ENCODE measurements at places on chromosomes 1 and 21. TPM values are rescaled to one million over a fixed set of nuclear protein-coding genes. Genes with fewer than 3 reads are reported as not detected.

DNA sequence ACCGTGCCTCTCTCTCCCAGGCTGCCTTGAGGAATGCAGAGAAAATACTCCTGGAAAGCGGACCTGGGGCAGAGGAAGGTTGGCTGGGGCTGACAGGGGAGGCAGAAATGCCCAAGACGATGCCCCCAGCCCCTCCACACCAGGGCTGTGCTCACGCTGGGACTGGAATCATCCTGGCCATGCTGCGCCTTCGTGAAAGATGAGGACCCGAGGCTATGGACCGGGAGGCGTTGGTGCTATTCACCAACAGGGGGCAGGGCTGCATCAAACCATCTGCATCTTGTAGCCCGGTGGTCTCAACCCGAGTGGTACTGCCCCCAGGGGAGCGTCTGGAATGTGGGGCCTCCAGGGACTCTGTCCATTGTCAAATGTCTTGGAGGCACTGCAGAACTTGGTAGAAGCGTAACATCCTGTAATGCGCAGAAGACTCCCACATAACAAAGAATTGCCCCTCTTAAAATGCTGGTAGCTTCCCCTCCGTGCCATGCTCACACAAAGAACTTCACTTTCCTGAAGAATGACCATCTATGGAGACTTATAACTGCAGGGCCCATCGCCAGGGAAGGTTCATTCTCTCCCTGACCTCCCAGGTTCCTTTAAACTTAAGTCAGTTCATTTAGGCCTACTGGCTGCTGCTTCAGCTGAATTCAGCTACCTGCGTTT lies 251.2 kb downstream of the RRAGC start:
- peak; percentile 56 for DNase-seq

DNA sequence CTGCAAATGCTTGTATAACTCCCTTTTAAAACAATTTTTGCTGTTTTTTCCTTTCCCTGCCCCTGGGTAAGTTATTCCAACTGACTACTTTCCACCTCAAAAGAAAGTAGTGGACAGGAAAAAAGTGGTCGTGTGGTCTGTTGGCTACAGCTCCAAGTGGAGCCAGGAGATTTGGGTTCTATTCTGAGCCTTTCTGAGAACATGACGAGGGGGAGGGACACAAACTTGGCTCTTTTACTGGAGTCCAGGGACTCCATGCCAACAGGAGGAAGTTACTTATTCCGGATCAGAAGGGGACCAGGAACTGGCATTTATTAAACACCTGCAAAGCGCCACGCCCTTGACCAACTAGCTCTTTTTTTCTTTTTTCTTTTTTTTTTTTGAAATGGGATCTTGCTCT lies 79.0 kb upstream of the CAPZB start:
- no peak for DNase-seq

The ORC1 gene
- polyA plus RNA-seq, result 1.1 TPM

- no peak for DNase-seq
These were observed 163.6 kb downstream of the RERE start for GRCh38 chr1:8653878-8654277.

- DNase-seq, result no peak
These were observed 41.3 kb upstream of the ARHGEF10L start for GRCh38 chr1:17498214-17498613.

DNA sequence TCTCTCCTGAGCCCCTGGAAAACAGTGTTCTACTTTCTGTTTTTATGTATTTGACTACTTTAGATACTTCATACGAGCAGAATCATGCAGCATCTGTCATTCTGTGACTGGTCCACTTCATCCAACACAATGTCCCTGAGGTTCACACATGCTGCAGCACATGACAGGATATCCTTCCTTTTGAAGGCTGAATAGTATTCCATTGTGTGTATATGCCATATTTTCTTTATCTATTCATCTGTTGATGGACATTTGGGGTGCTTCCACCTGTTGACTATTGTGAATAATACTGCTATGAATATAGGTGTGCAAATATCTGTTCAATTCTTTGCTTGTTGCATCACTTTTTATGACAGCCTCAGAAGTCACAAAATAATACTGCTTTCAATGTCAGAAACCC lies 55.8 kb downstream of the SH3GLB1 start:
- DNase-seq, result no peak

The TNN gene
- polyA plus RNA-seq, result 0.04 TPM
